ENCODE measurements at places on chromosomes 11 and 22. TPM values are rescaled to one million over a fixed set of nuclear protein-coding genes. Genes with fewer than 3 reads are reported as not detected.

GRCh38 chr11:6733326-6734275, 38.2 kb downstream of the OR2AG2 start:
- H3K4me1 ChIP-seq = no peaks in the 10 kb centered on the region
- no peaks in the 10 kb centered on the region for H3K27me3 ChIP-seq
- no peak overlapping the region for H3K4me3 ChIP-seq
- H3K27ac ChIP-seq = no peak overlapping the region
- no peak for DNase-seq

GRCh38 chr11:16173798-16174197, 182.5 kb downstream of the SOX6 start:
- H3K4me3 ChIP-seq = no peak overlapping the region
- no peak overlapping the region for H3K27ac ChIP-seq
- DNase-seq = no peak
- H3K27me3 ChIP-seq = no peaks in the 10 kb centered on the region

GRCh38 chr11:118921121-118921928, 4.4 kb downstream of the BCL9L start:
- H3K4me3 ChIP-seq = peak overlapping the region; percentile 98
- no peaks in the 10 kb centered on the region for H3K36me3 ChIP-seq
- no peaks in the 10 kb centered on the region for H3K27me3 ChIP-seq
- DNase-seq = peak; percentile 78
- H3K4me1 ChIP-seq = peaks cover 83% of the 10 kb centered on the region

- H3K27me3 ChIP-seq = no peaks in the 10 kb centered on the region
- peaks cover 24% of the 10 kb centered on the region for H3K4me1 ChIP-seq
- H3K27ac ChIP-seq = peak overlapping the region; percentile 76
- no peak overlapping the region for H3K4me3 ChIP-seq
- no peak for DNase-seq
- peaks cover 26% of the 10 kb centered on the region for H3K36me3 ChIP-seq
These were observed 6.9 kb downstream of the PATZ1 start for GRCh38 chr22:31339148-31339832.

DNA sequence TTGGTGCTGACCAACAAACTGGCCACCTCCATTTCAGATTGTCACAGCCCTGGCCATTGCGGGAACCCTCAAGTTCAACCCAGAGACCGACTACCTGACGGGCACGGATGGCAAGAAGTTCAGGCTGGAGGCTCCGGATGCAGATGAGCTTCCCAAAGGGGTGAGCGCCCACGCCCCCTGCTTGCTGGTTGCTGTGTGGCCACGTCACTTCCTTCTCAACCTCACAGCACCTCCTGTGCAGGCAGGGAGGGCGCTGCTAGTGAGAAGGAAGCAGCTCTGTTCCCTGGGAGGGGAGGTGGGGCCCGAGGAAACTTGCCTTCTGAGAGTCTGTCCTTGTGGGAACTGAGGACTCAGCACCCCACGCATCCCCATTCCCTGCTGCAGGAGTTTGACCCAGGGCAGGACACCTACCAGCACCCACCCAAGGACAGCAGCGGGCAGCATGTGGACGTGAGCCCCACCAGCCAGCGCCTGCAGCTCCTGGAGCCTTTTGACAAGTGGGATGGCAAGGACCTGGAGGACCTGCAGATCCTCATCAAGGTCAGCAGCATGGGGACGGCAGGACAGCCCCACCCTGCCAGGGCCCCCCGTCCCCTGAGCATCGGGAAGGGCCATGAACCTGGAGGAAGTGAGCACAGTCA, 19.3 kb downstream of the POLR3H start:
- no peaks in the 10 kb centered on the region for H3K4me1 ChIP-seq
- H3K36me3 ChIP-seq = peaks cover 12% of the 10 kb centered on the region
- H3K4me3 ChIP-seq = no peak overlapping the region
- 0 out of 2 replicates have a peak overlapping the region, but pooled peaks have one; percentile 74 for H3K27ac ChIP-seq
- no peaks in the 10 kb centered on the region for H3K27me3 ChIP-seq

GRCh38 chr22:49272546-49273125, 555.0 kb downstream of the BRD1 start:
- H3K36me3 ChIP-seq = no peaks in the 10 kb centered on the region
- no peaks in the 10 kb centered on the region for H3K27me3 ChIP-seq
- H3K4me1 ChIP-seq = no peaks in the 10 kb centered on the region
- no peak for DNase-seq
- H3K27ac ChIP-seq = no peak overlapping the region
- H3K4me3 ChIP-seq = no peak overlapping the region

- H3K27me3 ChIP-seq = no peaks in the 10 kb centered on the region
- no peaks in the 10 kb centered on the region for H3K36me3 ChIP-seq
- H3K27ac ChIP-seq = no peak overlapping the region
- no peak for DNase-seq
- H3K4me1 ChIP-seq = no peaks in the 10 kb centered on the region
These were observed 236.2 kb downstream of the C11orf87 start for GRCh38 chr11:109658190-109658589.

DNA sequence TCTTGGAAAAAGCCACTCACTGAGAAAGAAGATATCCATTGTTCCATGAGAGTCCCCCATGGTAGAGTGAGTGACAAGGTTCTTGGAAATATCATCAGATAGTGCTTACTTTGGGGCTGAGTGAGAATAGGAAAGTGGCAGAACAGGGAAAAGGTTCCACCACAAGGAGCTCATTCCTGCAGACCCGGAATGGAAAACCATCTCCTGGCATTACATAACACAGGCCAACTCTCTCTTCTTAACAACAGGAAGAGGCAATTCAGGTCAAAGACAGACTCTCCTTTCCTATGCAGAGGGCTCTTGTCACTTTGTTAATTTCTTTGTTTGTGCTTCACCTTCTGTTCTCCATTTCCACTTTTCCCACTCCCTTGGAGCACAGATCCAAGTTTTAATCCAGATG, 259.7 kb downstream of the KIRREL3 start:
- no peak overlapping the region for H3K27ac ChIP-seq
- no peaks in the 10 kb centered on the region for H3K36me3 ChIP-seq
- H3K27me3 ChIP-seq = no peaks in the 10 kb centered on the region
- no peak overlapping the region for H3K4me3 ChIP-seq
- peaks cover 30% of the 10 kb centered on the region for H3K4me1 ChIP-seq

- H3K36me3 ChIP-seq = no peaks in the 10 kb centered on the region
- no peak overlapping the region for H3K27ac ChIP-seq
- no peaks in the 10 kb centered on the region for H3K27me3 ChIP-seq
These were observed 357.5 kb downstream of the TENM4 start for GRCh38 chr11:79083352-79083751.

DNA sequence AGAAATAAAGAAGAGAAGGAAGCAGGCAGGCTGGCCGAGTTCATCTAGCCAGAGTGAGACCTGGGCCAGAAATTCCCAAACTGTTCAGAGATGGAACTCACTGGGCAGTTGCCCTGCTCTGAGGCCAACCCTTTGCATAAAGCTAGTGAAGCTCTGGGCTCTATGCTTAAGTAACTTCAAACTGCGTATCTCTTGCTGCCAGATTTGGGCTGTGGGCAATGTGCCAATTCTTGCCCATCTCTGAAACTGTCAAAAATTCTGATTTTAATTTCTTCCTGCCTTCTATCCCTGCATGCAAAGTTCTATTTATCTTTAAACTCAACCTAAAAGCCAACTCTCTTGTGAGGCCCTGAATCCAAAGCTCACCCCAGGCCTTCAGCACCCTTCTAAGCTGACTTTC, 36.2 kb upstream of the HEPHL1 start:
- DNase-seq = no peak
- H3K27me3 ChIP-seq = no peaks in the 10 kb centered on the region
- H3K36me3 ChIP-seq = no peaks in the 10 kb centered on the region
- no peak overlapping the region for H3K4me3 ChIP-seq

DNA sequence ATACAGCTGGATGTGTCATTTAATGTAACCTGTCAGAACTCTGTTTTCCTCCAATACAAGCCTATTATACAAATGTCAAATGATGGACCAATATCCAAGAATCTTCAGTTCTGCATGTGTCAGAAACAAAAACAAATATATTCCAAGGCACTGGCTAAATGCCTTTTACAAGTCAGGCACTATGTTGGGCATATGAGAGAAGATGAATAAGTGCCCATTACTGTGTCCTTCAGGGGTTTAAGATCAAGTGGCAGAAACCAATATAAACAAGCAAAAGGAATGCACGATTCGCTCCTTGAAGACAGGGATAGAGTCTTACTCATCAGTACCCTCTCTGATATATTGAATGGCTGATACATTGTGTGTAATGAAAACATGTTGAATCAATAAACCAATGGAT, 254.4 kb downstream of the TTC28 start:
- H3K36me3 ChIP-seq = no peaks in the 10 kb centered on the region
- H3K27me3 ChIP-seq = no peaks in the 10 kb centered on the region
- no peak for DNase-seq
- no peak overlapping the region for H3K4me3 ChIP-seq
- no peak overlapping the region for H3K27ac ChIP-seq
- peaks cover 13% of the 10 kb centered on the region for H3K4me1 ChIP-seq

DNA sequence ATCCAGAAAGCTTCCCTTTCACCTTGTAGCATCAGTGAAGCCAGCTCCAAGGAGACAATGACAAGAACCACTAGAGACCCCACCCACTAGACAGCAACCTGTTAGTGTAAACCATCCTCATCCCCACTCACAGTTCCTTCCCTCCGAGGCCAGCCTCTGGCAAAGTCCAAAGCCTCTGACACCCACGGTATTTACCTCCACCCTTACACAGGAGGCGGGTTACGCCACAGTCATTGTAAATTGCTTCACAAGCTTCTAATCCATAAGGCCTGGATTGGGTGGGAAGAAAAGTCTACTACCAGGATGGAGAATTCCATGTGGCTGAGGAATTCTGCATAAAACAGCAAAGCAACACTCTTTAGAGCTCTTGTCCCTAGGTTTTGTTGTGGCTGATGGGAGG, 287.4 kb downstream of the BUD13 start:
- no peak overlapping the region for H3K4me3 ChIP-seq
- no peak for DNase-seq
- no peaks in the 10 kb centered on the region for H3K4me1 ChIP-seq
- peaks cover 27% of the 10 kb centered on the region for H3K27me3 ChIP-seq

- no peaks in the 10 kb centered on the region for H3K36me3 ChIP-seq
- peak; percentile 30 for DNase-seq
- H3K4me3 ChIP-seq = peak overlapping the region; percentile 94
These were observed 934 bp downstream of the HSD17B12 start for GRCh38 chr11:43681401-43681942.

DNA sequence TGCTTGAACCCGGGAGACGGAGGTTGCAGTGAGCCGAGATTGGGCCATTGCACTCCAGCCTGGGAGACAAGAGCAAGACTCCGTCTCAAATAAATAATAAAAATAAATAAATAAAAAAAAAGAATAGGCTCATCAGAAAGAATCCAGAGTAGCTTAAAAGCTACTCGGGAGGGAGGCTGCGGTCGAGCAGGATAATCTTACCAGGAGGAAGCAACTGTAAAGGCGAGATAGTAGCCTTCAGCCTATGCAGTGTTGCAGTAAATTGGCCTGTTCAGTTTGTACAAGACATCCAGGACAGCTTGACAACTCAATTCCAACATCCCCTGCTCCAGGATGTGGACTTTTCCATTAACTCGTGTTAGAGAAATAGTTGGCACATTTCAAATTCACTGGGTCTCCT, 1164.7 kb downstream of the LRRC4C start:
- H3K27ac ChIP-seq = no peak overlapping the region
- H3K4me3 ChIP-seq = no peak overlapping the region
- H3K27me3 ChIP-seq = peaks cover 32% of the 10 kb centered on the region

- H3K4me3 ChIP-seq = peak overlapping the region; percentile 85
- peaks cover 17% of the 10 kb centered on the region for H3K4me1 ChIP-seq
- DNase-seq = no peak
- H3K27me3 ChIP-seq = peaks cover 57% of the 10 kb centered on the region
These were observed 243 bp upstream of the SYT9 start for GRCh38 chr11:7251487-7251835.

GRCh38 chr22:41288245-41288946, 2.4 kb upstream of the RANGAP1 start:
- peak overlapping the region; percentile 99 for H3K27ac ChIP-seq
- H3K27me3 ChIP-seq = no peaks in the 10 kb centered on the region
- H3K4me1 ChIP-seq = peaks cover 46% of the 10 kb centered on the region

DNA sequence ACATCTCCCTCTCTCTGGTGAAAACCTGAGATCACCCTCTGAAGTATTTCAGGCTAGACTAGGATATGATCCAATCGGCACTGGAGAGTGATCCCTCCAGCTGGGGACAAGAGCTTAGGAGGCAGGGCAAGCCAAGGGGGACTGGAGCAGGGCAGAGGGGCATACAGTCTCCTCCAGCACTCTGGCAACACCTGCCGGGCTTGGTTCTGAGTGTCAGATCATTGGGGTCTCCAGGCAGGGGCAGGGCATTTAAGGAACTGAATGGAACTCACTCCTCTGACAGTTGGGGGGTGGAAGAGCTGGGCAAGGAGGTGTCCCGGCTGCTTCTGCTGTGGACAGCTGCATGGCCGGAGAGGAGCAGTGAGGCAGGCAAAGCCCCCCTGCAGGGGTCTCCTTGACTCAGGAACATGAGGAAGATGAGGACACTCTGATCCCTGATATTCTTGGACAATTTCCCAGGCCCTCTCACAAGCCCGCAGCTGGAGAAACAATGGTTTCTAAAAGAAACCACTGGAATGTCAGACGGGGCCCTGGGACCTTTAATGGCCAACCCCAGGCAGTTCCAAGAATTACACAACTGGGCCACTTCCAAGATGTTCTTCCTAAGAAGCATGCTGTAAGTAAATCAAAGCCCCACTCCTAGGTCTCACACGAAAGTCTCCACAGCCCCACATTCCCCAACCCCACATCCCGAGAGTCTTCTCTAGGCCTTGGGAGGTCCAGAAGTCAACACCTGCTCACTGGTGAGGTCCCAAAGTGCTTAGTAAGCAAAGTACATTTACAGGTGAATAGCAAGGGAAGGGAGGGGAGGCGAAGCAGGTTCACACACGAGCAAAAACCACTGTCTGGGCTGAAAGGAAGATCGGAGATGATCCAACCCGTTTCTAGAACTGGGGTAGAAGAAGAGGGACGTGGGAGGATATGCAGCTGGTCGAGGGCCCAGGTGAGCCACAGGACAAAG, 1.2 kb upstream of the CCDC86 start:
- no peak for DNase-seq
- H3K27ac ChIP-seq = peak overlapping the region; percentile 92
- H3K4me1 ChIP-seq = peaks cover 18% of the 10 kb centered on the region
- peak overlapping the region; percentile 93 for H3K4me3 ChIP-seq
- no peaks in the 10 kb centered on the region for H3K27me3 ChIP-seq

GRCh38 chr11:12731841-12732336, 57.7 kb downstream of the TEAD1 start:
- H3K27me3 ChIP-seq = no peaks in the 10 kb centered on the region
- no peak overlapping the region for H3K4me3 ChIP-seq
- H3K36me3 ChIP-seq = no peaks in the 10 kb centered on the region
- H3K4me1 ChIP-seq = peaks cover 62% of the 10 kb centered on the region

ANO1 gene
- 3.9 TPM for total RNA-seq

FAM118A gene
- total RNA-seq = 22.0 TPM

OR51I1 gene
- total RNA-seq = 1.1 TPM

GRAP2 gene
- total RNA-seq = 0.42 TPM

PRODH gene
- total RNA-seq = 67.4 TPM

All from GM23338 (cell line).